Stimulated activated CD4-positive, alpha-beta T cell treated with anti-CD3 and anti-CD28 coated beads, Interleukin-4, amount 100 ng/mL, for 1 hour (primary cell): ENCODE measurements at places on chromosomes 12 and 14.

- no peak for DNase-seq
Observed at GRCh38 chr14:40713387-40713786, 893.3 kb upstream of the LRFN5 start.

- no peak for DNase-seq
Observed at GRCh38 chr14:91614187-91614586, 104.1 kb upstream of the PPP4R3A start.

- peak; percentile 38 for DNase-seq
Observed at GRCh38 chr12:56029666-56030293, 8.9 kb downstream of the IKZF4 start.

DNA sequence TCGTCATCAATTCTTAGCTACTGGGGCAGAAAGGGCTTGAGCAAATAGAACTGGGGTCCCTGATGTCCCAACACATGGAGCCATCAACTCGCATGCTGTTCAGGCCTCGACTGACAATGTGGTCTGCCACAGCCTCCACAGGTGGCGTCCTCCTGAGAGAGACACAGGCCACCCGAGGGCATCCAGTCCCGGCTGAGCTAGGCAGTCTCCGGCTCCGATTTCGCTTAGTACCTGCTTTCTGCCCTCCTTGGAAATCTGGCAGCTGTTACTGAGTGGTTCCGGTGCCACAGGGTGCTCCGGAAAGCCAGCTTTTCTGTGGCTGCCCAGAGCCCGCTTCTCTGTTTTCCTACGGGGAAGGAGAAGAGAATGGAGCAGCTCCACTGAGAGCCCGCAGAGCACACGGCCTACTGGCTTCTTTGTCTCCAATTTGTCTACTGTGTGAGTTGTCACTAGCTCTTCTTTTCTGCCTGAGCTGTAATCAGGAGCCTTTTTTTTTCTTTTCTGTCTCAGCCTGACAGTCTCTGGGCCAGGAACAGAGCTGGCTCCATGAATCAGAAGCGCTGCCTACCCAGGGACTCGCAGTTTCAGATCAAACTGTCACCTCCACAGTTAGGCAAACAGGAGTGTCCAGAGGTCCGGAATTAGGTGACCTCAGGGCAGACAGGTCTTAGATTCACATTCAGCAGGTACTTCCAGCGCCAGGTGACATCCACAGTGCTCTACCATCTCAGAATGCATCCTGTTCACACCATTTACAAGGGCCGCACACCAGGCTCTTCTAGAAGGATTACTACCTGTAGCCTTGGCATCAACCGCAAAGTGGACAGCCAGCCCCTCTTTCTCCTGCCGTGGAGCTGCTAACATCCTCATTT, 73.3 kb downstream of the MOK start:
- no peak for DNase-seq

DNA sequence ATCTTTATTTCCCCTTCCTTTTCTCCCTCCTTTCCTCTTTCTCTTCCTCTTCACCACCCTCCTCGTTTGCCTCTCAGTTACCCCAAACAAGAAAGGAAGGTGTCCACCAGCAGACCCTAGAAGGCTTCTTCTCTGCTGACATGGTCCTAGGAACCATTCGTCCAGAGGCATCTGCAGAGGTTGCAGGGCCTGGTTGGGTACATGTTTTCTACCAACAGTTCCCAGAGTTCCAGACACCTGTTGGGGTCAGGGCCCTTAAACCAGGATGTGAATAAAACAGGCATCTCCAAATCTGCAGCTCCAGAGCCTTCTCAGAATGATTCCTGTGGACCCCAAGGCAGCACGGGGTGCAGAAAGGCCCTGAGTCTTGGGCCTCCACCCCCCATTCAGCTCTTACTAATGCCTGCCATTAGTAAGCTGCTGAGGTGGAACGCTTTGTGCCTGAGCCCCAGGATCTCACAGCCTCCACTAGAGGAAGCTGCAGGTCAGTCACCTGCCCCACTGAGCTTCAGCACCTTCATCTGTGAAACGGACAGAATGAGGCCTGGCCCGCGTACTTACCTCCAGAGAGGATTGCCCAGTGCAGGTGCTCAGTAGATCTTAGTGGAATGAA, 130.4 kb downstream of the DICER1 start:
- DNase-seq = no peak

DNA sequence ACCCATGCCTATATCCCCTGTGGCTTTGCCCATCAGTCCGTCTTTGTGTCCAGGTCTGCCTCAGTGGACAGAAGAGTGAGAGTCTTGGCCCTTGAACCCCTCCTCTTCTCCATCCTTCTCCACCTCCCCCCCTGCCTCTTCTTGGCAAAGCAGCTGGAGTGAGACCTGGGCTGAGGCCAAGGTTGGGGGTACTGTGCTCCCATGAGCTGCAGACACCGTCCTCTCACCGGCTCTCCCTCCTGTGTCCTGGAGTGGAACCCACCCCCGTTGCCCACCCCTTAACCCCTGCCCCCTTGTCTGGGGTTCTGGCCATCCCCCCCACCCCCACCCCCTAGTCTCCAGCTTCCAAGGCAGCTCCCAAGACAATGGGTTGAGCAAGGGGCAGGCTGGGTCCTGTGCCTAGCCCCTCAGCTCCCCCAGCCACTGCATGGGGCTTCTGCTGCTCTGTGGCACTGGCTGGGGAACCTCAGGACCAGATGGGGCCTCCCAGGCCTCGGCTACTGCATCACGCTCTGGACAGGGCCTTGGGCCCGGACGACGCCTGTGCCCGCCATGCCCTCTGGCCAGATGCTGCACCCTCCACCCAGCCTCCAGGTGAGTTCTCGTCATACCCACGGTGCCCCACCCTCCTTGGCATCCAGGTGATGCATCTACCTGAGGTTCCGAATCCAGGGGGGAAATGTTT, 35.7 kb downstream of the RTL1 start:
- no peak for DNase-seq

GRCh38 chr14:69528143-69528542, 43.6 kb downstream of the PLEKHD1 start:
- no peak for DNase-seq

DNA sequence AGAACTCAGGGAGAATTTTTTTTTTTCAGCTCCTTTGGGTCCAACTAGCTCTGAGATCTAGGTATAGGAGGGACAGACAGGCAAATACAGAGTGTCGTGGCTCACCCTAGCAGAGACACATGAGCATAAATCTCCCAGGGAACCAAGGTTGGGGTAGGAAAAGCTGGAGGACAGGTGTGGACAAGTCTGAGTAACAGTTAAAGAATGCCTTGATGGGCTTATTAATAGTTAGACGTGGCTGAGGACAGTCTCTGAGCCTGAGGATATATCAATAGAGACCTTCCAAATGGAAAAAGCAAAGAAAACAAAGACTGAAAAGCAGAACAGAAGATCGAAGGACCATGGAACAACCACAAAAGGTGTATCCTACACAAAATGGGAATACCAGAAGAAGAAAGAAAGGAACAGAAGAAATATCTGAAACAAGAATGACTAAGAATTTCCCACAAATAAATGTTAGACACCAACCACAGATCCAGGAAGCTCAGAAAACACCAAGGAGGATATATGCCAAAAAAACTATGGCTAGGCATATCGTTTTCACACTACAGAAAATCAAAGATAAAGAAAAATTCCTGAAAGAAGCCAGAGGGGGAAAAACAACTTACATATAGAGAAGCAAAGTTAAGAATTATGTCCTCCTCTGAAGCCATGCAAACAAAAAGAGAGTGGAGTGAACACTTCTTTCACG, 80.9 kb downstream of the PTPRB start:
- no peak for DNase-seq

- no peak for DNase-seq
Observed at GRCh38 chr12:47725893-47726292, 603 bp upstream of the ENDOU start.

DNA sequence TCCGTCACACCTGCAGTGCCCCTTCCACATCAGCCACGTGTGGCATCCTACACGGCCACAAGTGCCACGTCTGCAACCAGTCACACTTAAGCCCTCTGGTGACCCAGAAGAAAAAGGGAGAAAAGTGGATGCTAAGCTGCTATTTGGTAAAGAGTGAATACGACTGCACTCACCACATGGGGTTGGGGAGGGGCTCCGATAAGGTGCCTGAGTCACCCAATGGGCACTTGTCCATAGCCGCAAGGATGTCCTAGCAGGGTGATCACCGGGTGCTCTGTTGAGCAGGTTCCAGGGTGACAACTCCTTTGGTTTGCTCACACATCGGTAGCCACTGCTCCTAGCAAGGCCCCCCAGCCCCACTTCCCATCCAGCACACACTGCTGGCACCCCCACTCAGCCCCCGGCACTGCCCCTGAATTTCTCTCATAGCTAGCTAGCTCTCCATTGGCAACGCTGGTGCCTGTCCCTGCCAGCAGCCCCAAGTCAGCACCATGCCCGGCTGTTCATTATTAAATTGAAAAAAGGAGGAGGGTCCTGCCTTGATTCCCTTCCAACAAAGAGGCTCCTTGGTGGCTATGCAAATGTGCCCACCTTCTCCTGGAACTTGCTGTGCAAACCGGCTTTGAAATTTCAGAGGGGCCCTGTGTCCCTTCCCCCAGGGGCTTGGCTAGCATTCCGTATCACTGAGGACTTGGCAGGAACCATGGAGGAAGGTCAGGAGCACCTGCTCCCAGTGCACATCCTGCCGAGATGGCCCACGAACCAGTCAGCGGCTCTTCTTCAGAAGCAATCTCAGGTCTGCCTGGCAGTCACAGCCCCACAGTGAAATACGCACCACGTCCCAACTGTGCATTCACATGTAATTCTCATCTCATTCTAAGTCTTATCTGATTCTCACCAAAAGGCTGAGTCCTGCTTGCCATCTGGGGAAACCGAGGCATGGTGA, 227.7 kb upstream of the DIO3 start:
- no peak for DNase-seq

DNA sequence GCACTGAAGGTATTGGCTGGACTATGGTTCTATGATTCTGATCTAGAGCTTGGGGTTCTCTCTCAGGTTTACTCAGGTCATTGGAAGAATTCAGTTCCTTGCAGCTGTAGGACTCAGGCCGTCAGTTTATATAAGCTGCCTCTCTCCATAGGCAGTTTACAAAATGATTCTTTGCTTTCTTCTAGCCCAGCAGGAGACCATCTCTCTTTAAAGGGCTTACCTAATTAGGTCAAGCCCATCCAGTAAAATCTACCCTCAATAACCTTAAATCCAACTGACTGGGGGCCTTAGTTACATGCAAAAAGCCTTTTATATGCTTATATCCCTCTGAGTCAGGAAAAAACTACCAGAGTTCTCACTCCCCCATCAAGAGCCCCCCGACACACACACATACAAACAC, 80.5 kb upstream of the GARIN6 start:
- DNase-seq = no peak
